ENCODE measurements at places on chromosomes 11 and 22.

GRCh38 chr11:126419801-126420697 is 64.6 kb downstream of the ST3GAL4 start:
- DNase-seq: no peak

GRCh38 chr22:44162960-44163359 is 17.8 kb upstream of the PARVG start:
- no peak for DNase-seq

GRCh38 chr11:26859416-26859815 is 134.5 kb upstream of the FIBIN start:
- DNase-seq: no peak

DNA sequence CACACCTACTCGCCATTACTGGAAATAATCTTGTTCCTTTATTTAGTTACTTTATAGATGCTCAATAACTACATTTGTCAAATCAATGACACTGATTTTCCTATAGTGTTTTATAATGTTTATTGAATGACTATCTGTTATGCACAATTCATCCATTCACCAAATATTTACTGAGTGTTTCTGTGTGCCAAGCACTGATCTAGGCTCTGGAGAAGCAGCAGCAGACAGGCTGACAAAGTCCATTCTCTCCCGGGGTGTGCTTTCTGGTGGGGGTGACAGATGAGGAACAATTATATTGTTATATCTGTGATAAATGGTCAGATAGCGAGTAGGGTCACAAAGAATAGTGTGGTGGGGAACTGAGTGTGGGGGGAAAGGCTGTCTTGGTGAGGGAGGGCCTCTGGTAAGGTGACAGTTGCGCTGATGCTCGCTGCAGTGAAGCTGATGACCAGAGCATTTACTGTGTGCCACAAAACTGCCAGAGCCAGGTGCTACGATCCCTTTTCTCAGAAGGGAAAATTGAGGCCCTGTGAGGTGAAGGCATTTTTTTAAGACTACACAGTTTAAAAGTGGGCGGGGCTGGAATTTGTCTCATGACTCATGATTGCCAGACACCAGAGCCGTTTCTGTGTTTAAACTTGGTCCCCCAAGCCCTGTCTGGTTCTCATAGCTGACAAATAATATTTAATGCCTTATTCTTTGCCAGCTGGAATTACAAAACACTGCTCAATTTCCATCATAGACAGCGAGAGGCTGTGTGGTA is 10.2 kb downstream of the PACS1 start:
- DNase-seq: peak; percentile 49

GRCh38 chr11:76134239-76134638 is 72.1 kb downstream of the WNT11 start:
- no peak for DNase-seq

GRCh38 chr11:34339149-34340064 is 18.4 kb downstream of the ABTB2 start:
- no peak for DNase-seq

DNA sequence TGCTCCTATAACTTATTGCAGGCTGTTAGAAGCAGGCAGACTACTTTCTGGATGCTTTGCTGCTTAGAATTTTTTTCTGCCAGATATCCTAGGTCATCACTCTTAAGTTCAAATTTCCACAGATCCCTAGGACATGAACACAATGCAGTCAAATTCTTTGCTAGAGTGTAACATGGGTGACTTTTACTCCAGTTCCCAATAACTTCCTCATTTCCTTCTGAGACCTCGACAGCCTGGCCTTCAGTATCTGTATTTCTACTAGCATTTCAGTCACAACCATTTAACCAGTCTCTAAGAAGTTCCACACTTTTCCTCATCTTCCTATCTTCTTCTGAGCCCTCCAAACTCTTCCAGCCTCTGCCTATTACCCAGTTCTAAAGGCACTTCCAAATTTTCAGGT is 60.4 kb upstream of the ZBED5 start:
- DNase-seq: no peak

DNA sequence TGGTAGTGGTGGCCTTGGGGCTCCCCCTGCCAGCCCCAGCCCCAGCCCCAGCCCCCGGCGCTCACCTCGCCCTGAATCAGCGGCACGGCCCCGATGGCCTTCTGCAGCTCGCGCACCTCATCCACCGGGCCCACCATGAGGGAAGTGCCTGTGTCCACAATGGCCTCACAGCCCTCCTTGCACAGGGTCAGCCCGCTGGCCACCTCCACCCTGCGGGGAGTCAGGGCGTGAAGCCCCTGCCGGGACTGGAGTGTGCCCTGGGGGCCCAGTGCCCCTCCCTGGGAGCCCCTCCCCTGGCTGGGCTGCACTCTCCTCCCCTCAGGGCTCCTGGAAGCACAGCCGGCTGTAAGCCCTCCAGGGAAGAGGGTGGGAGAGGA is 3.5 kb upstream of the IFITM10 start:
- DNase-seq: no peak

DNA sequence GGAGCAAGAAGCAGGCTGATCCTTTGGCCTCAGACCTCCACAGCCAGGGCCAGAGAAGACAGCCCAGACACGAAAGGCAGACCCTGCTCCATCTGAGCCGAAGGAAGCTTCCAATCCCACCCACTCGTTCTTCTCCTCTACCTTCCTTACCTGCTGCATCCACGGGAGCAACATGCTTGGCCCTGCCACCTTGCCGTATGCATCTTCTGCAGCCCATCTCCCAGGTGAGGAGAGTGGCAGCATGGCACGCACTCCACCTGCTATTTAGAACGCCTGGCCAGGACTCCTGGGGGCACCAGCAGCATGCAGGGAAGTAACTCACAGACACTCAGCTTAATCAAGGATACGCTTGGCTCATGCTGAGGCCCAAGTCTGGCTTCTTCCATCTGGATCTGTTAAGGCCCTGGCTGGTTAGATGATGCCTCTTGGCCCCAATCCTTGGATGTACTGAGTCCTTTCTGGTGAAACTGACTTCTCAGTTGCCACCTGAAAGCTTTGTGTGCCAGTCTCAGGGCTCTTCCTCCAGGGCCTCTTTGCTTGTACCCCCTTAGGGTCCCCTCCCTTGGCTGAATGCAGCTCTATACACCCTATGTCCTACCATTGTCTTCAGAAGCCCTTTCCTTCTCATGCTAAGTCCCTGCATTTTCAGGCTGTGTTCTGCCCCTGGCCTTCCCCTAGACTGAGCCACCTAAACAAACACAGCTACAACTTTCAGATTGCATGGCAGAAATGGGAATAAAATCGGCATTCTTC is 604.9 kb downstream of the BUD13 start:
- DNase-seq: no peak

GRCh38 chr22:50446708-50447575 is 27.9 kb downstream of the SBF1 start:
- DNase-seq: no peak

GRCh38 chr11:59960502-59961381 is 3.1 kb upstream of the OOSP4A start:
- no peak for DNase-seq

GRCh38 chr11:113730887-113731726 is 25.0 kb upstream of the TMPRSS5 start:
- no peak for DNase-seq

DNA sequence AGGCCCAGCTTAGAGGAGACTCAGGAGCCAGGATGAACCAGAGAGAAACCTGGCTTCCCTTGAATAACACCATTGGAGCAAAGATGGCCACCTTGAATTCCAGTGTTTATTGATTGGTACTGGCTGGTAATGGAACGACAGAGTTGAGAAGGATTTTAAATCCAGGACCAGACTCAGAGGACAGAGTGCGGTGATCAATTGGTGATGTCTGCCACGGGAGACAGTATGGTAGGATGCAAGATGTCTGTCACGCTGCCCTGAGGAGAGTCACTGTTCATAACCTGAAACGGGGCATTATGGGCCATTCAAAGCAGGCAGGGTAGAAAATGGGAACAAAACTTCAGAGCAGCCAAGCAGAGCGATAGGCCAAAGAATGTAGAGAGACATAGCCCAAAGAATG is 55.4 kb upstream of the ISX start:
- DNase-seq: no peak

- DNase-seq: no peak
These were observed 85.2 kb downstream of the BUD13 start for GRCh38 chr11:116687458-116688201.

DNA sequence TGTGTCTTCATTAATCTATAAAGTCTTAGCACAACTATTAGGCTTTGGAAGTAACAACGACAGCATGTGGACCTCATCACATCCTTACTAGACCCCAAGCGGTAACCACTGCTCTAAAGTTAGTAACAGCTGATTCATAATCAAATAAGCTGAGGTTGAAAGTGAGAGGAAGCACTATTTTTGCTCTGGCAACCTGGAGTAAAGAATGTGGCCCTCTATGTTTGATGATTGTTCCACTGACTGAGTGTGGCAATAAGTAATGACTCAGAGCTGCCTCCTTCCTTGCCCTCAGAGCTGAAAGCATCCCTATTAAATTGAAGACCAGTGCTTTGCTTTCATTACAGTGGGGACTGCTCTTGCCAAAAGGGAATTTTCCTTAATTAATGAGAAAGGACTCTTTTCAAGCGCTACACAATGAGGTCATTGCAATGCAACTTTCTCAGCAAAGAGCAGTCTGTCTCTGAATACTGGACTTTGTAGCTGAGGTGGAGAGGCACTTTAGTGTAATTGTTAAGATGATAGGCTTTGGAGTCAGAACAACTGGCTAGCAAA is 906.1 kb upstream of the RAG2 start:
- no peak for DNase-seq

DNA sequence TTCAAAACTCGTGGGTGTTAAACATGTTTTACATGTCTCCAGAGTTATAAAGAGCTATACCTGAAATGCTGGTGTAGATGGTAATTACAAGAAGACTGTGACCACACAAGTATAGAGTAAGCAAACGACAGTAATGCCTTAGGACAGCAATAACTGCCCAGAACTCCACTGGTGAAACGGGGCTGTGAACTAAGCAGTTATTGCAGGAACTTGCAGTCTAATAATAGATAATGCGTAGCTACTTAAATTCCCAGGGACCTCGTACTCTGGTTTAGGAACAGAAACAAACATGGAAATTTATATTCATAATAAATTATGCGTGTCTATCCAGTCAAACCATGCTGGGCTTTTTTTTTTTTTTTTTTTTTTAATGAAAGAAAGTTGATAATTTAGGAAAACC is 24.9 kb upstream of the TP53AIP1 start:
- no peak for DNase-seq
